ENCODE measurements at places on chromosomes 13 and 19. TPM values are rescaled to one million over a fixed set of nuclear protein-coding genes. Genes with fewer than 3 reads are reported as not detected.

The ZNF763 gene
- total RNA-seq = not detected

The TGFBR3L gene
- 30.9 TPM for total RNA-seq

The WASF3 gene
- 3.4 TPM for total RNA-seq

The PRRG2 gene
- 6.2 TPM for total RNA-seq

The ZNF177 gene
- total RNA-seq = 1.2 TPM

- DNase-seq = no peak
- H3K4me1 ChIP-seq = no peaks in the 10 kb centered on the region
- H3K27ac ChIP-seq = no peak overlapping the region
- no peaks in the 10 kb centered on the region for H3K36me3 ChIP-seq
These were observed 653.3 kb downstream of the DIAPH3 start for GRCh38 chr13:59510386-59510785.

GRCh38 chr13:48210178-48210577, 22.8 kb upstream of the ITM2B start:
- no peak overlapping the region for H3K27ac ChIP-seq
- no peak overlapping the region for H3K4me3 ChIP-seq
- H3K4me1 ChIP-seq = no peaks in the 10 kb centered on the region
- no peak for DNase-seq
- no peaks in the 10 kb centered on the region for H3K27me3 ChIP-seq
- H3K36me3 ChIP-seq = no peaks in the 10 kb centered on the region

DNA sequence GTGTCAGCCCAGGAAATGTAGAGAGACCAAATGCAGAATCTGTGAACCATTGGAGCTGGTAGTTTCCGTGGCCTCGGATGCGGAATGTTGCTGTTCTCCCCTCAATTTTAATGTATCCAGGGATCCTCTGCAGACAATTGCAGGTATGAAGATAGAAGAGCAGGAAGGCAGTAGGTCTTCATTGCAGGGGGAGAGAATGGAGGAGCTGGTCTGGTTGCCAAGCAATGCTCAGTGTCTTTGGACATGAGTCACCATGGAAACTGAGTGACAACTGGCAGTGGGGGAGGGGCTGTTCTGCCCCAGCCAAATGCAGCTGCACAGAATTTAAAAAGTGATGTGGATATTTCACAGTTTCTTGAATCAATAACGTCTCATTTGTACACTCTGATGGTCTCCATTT, 56.1 kb upstream of the ZNF835 start:
- H3K36me3 ChIP-seq = no peaks in the 10 kb centered on the region
- H3K27ac ChIP-seq = no peak overlapping the region
- H3K4me3 ChIP-seq = no peak overlapping the region
- H3K4me1 ChIP-seq = no peaks in the 10 kb centered on the region
- DNase-seq = no peak

DNA sequence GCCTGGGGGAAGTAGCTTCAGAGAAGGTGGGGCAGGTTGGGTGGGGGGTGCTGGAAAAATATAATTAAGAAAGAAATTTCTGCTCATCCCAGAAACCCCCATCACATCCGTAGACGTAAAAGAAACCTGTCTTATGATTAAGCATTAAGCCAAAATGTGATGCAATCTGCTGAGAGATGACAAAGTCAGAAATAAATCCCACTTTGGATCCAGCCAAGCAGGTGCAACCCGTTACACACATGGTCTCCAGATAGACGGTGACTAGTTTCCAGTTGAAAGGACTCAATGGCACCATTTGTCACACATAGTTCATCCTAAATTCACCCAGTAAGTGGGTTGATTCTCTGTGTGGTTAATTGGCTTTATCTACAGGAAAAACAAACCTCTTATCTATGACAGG, 34.1 kb downstream of the PSG5 start:
- H3K36me3 ChIP-seq = no peaks in the 10 kb centered on the region
- H3K27me3 ChIP-seq = no peaks in the 10 kb centered on the region
- H3K27ac ChIP-seq = no peak overlapping the region
- H3K4me3 ChIP-seq = no peak overlapping the region

GRCh38 chr13:107459430-107459829, 755.9 kb downstream of the LIG4 start:
- no peaks in the 10 kb centered on the region for H3K4me1 ChIP-seq
- no peaks in the 10 kb centered on the region for H3K27me3 ChIP-seq
- no peak overlapping the region for H3K27ac ChIP-seq
- H3K36me3 ChIP-seq = no peaks in the 10 kb centered on the region

DNA sequence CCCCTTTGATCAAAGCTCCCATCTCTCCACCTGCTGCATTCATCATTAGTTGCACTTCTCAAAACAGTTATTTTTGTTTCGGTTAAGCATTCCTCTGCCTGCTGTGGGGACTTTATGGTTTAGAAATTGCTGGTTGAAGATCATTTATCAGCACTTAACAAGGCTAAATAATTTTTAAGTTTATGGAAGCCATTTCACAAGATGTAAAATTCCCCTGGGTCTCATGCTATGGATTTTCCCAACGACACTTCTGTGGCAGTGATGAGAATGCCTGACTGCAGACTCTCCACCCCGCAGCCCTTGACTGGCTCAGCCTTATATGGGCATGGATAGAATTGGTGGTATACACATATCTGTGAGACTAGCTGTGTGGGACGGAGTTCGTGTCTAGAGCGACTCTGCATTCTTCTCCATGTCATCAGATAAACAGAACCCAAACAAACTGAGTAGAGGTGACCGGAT, 52.8 kb downstream of the COL4A2 start:
- H3K36me3 ChIP-seq = no peaks in the 10 kb centered on the region
- H3K4me3 ChIP-seq = no peak overlapping the region
- H3K4me1 ChIP-seq = no peaks in the 10 kb centered on the region
- H3K27ac ChIP-seq = no peak overlapping the region

DNA sequence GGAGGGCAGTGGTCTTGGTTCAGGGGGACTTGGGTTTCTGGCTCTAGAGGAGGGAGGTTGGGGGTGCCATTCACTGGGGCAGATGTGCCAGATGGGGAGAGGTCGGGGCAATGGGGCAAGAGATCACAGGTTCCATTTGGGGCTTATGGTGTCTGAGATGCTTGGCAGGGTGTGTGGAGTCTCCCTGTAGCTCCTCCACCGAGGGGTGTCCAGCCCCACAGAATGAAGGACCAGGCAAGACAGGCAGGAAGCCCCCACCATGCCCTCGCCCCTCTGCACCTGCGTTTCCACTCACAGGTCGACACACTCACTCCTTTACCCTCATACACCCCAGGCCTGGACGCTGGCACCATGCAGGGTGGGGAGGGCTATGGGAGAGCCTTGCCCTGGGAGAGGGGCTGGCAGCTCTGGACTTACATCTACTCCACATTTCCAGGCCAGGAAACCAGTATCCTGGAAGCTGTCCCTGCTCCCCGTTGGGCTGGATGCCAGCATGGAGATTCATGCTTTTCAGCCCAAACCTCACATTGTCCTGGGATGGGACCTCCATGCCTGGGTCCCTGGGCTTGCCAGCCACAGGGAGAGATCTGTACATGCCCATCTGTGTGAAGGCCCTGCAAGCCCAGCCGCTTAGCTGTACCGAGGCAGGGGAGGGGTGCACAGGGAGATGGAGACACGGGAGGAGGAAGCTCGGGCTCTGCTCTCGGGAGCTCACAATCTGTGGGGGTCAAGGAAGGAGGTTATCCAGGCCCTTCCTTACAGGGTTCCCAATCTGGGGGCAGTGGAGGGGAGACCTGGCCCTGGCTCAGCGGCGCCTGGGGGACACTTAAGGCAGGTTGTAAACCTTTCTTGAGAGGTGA, 77.1 kb downstream of the CHST8 start:
- peaks cover 37% of the 10 kb centered on the region for H3K27me3 ChIP-seq
- no peaks in the 10 kb centered on the region for H3K4me1 ChIP-seq
- H3K4me3 ChIP-seq = no peak overlapping the region
- H3K36me3 ChIP-seq = no peaks in the 10 kb centered on the region

DNA sequence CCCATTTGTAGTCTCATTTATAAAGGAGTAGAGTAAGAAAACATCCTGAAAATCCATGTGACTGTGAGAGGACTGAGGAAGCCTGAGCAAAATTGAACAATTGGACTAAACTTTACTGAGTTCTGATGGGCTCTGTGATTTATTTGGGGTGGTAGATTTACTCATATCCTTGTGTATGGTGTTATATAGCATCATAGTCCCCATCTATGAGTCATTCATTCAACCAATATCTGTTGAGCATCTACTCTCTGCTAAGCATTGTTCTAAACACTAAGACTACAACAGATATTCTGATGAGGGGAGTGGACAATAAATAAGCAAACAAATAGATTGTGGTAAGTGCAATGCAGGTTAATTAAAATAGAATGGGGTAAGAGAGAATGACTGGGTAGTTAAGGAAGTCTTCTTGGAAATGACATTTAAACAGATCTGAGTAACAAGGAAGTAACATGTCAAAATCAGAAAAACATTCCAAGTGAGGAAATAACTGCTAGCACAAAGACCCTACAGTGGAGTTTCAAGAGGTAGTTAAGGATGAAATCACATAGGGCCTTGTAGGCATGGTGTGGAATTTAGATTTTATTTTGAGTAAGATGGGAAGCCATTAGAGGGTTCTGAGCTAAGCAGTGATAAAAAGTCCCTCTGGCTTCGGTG, 36.3 kb upstream of the MLNR start:
- no peaks in the 10 kb centered on the region for H3K27me3 ChIP-seq
- no peaks in the 10 kb centered on the region for H3K36me3 ChIP-seq
- no peaks in the 10 kb centered on the region for H3K4me1 ChIP-seq

GRCh38 chr19:944663-945241, 18.9 kb downstream of the ARID3A start:
- no peak overlapping the region for H3K27ac ChIP-seq
- H3K27me3 ChIP-seq = no peaks in the 10 kb centered on the region
- no peak for DNase-seq

- H3K4me1 ChIP-seq = no peaks in the 10 kb centered on the region
- H3K27ac ChIP-seq = no peak overlapping the region
- H3K4me3 ChIP-seq = no peak overlapping the region
- no peaks in the 10 kb centered on the region for H3K27me3 ChIP-seq
These were observed 172.2 kb upstream of the SLC10A2 start for GRCh38 chr13:103238441-103238840.
